Stimulated activated CD4-positive, alpha-beta T cell treated with anti-CD3 and anti-CD28 coated beads, Interleukin-15, amount 100 ng/mL, for 24 hours (primary cell): ENCODE measurements at places on chromosomes 3 and 15.

DNA sequence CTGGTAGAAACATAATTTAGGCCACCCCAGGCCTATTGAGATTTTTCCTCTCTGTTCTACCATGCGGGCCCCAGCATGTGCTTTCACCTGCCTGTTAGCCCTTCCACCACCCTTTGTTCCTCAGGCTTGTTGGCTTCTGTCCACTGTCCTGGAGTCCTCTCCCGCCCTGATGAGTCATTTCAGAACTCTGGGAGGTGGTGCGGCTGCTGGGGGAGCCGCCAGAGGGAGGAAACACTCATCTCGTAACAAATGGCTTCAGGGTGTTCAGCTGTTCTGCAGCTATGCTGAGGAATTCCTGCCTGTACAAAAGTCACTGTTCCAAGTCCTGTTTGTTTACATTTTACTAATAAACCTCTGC, 36.3 kb downstream of the LRTM1 start:
- DNase-seq = no peak

DNA sequence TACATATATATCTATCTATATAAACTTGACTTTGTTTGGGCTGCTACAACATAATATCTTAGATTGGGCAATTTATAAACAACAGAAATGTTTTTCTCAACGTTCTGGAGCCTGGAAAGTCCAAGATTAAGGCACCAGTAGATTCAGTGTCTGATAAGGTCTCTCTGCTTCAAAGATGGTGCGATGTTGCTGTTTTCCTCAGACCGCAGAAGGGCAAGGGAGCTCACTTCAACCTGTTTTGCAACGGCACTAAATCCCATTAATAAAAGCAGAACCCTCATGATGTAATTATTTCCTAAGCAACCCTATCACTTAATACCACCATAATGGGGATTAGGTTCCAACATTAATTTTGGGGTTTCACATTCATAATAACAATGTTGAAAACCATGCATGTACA, 1134.8 kb downstream of the NSUN3 start:
- no peak for DNase-seq

DNA sequence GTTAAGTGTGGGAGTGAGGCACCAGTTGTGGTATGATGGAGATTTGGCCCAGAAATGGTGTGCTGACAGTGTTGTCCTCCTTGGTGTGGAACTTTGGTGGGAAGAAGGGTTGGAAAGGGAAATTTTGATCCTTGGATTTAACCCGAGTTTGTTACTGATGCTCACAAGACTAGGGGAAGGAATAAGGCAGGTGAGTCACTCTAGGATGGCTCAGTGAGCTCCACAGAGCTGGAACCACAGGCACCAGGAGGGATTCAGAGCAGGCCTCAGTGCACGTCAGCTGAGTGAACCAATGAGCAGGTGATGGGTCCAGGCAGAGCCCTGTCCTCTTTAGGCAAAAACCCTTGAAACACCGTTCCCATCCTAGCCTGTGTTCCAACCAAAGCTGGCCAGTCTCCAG, 11.4 kb downstream of the CHRD start:
- no peak for DNase-seq

GRCh38 chr15:48992545-48992944, 28.8 kb upstream of the SHC4 start:
- no peak for DNase-seq

DNA sequence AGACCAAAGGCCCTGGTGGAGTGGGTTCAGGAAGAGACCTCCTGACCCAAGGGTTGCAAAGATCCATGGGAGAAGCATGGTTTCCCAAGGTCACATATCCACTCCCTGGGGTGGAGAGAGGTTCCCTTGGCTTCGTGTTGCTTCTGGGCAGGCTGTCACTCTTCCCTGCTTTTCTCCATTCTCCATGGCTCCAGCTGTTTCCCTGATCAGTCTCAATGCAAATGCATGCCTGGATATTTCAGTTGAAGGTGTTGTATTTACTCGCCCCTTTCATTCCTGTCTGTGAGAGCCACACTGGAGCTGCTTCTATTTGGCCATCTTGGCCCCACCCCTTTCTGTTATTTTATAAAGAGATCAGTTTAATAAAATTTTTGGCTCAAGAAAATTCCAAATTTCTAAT, 95.0 kb upstream of the PLSCR4 start:
- no peak for DNase-seq

DNA sequence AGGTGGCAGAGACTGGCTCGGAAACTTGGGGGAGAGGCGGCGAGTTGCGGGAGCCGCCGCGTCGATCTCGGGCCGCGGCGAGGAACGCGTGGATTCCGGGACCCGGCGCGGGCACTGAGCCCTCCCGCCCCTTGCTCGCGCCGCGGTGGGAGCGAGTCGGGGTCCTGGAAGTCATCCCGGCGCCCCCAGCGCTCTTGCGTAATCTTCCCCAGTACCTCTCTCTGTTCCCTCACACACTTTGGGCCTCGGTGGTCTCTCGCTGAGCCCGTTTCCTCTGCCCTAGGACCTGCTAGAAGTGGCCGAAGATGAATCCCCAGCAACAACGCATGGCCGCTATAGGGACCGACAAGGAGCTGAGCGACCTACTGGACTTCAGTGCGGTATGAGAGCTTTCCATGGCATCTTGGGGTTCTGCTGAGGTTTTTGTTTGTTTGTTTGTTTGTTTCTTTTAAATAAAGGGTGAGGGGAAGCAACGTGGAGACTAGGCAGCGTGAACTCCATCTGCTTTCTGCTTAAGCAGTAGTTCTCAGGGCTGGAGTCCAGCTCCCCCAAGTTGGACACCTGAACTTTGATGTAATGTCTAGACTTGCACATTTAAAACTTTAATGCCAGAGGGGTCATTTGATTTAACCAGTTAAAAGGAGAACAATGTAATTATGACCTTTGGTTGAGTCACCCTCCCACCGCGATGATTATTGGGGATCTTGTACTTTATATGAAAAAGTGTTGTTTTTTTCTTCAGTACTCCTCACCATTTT, 1.3 kb downstream of the TCF12 start:
- no peak for DNase-seq

DNA sequence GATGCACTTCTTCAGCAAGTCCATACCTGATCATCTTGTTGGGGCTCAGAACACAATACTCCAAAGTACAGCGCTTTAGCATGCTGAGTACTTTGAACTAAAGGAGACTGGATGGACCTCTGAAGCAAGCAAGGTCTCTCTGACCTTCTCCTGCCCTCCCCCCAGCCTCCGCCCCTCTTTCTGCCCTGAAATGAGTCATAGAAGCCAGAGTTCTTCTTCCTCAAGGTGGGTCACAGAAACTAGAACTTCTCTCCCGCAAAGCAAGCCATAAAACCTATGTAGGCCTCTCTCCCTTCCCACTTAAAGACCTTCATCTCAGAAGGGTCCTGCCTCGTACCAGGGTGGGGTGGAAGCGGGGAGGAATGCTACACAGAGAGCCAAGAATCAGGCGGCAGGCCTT, 230.5 kb upstream of the PROK2 start:
- DNase-seq = no peak

- no peak for DNase-seq
Observed at GRCh38 chr3:37601832-37602231, 259.8 kb upstream of the CTDSPL start.

DNA sequence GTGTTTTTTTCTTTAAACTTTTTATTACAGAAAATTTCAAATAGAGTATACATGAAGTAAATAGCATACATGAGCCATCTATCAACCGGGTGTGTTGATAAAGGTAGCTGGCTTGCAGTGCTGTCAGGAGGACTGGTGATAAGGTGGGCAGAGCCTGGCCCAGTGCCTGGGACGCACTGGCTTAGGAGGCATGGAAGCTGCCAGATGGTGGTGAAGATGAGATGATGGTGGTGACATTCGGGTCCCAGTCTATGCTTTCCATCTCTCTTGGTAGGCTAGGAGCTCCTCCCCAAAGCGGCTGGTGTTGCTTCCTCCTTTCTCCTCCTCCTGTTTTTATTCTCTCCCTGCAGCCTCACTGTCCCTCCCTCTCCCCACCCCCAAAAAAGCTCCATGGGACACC, 101.7 kb downstream of the ADCY5 start:
- DNase-seq = no peak

DNA sequence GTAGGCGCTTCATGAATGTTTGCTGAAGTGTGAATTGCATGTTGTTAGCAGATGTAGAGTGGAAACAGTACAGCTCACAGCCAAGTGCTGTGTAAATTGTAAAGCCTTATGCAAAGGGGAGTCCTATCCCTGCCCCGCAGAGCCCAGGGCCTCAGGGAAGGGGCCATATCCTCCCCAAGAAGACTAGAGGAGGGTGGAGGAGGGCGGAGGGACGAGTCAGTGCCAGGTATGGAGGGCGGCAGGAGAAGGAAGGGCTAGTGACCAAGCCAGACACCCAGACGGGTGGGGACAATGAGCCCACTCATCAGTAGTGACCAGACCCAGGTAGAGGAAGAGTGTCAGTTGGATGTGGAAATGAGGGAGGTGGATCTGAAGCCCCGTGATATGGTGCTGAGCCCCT, 45.2 kb downstream of the ZNF710 start:
- no peak for DNase-seq

DNA sequence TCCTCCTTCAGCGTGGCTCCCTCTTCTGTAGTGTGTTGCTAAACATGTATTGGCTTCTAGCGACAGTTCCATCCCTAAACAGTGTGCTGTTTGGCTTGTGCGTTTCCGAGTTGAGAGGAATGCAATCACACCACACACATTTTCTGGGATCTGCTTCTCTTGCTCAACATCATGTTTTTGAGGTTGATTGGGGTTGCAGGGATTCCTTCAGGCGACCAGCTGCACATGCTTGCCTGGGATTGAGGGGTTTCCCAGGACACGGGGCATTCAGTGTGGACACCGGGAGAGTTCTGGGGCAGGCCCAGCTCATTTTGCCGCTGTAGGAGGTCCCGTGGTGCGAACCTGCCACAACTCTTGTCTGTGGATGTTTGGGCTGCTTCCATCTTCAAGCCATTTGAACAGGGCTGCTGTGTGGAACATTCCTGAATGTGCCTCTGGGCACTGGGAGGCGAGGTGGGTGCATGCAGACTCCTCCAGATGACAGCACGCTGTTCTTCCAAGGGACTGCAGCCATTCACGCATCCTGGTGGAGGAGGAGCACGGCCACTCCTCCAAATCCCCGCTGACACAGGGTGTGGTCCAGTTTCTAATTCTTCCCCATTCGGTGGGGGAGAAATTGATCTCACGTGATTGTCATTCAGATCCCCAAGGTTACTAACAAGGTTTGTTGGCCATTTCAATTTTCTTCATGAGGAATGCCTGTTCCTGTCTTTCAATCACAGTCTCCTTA, 82.8 kb downstream of the PLXNA1 start:
- no peak for DNase-seq

DNA sequence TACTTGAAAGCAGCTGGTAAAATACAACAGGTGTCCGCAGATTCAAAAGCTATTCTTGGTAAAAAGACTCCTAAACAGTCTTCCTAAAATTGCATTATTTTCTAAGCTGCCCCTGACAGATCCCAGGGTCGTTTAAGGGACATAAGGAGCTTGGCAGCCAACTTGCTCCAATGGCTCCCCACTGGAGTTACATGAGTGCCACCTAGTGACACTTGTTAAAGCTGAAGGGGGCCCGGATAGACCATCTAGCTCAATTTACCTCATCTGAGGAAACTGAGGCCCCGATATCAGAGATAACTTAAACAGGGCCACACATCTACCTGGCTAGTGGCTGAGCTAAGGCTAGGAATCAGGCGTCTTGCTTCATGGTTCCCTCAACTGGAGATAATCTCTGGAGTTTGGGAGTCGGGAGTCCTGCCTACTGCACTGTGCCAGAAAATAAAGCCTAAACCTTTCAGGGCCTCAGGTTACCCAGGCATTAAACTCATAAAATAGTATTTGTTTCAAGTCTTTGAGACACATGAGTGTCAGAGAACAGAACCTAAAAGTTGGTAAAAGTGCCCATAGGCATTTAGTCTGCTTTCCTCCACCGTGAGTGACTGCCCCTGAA, 6.5 kb upstream of the TBC1D23 start:
- peak; percentile 42 for DNase-seq

DNA sequence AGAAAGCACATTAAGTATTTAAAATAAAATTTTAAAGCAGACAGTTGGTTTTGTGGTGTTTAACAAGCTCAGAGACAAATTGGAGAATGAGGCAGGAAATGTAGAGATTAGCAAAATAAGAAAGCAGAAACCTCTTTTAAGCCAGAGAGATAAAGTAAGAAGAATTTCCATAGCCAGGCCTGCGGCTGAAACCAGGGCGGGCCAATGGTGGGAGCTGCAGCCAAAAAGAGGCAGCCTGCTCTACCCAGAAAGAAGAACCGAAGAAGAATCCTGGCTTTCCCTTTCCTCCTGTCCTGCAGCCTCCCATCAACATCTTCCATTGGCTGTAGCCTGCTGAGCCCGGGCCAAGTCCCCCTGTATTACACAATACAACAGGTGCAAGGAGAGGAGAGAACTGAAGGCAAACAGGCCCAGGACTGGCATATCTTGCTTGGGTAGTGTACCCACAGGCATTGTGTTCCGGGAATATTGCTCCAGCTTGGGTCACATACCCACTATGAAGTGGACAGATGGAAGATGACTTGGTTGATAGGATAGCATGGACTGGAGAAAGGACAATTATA, 11.5 kb upstream of the TFG start:
- no peak for DNase-seq

DNA sequence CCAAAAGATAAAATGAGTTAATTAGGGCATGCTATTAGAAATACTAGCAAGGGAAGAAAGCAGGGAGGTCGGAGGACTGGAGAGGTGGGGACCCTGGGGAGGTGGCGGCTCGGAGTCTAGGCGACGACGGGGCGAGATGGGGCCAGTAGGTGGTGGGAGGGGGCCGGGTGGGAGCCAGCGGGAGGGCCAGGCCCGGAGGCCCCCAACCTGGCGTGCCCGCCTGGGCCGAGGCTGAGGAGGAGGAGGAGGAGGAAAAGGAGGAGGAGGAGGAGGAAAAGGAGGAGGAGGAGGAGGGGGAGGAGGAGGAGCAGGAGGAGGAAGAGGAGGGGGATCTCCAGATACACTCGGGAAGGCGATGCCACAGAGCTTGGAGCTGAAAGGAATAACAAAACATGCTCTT, 426.2 kb downstream of the NR2F2 start:
- DNase-seq = no peak

DNA sequence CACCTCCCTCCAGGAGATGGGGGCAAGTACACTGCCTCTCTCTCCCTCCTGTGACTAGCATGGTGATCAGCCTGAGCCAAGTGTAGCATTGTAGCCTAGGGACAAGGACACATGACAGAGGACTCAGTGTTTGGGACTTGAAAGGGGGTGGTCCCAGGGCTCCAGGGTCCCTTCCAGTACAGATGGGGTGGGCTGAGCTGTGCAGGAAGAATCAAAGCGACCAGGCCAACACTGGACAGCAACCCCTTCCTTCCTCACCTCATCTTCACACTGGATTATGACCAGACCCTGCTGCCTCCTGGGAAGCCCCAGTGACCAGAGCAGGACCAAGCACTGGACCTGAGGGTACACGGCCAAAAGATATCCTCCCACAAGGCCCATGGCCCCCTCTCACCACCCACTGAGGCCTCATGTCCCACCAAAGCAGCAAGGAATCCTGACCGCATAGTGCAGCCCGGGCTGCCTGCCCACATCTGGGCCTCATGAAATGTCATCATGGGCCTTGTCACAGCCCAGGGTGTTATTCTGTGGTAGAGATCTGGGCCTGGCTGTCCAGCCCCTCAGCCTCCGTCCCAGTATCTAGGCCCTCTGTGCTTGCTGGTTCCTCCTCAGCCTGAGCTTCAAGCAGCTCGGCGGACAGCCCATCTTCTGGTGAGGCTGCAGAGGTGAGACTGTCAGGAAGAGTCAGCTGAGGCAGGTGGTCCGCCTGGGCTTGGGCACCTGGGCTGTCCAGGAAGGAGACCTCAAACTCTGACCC, 9.5 kb downstream of the GORASP1 start:
- no peak for DNase-seq
